Hematopoietic multipotent progenitor cell treated with erythropoietin and hydrocortisone succinate and interleukin-3 and kit ligand, for 4 days (in vitro differentiated cells): ENCODE measurements at places on chromosomes 7 and 10.

- DNase-seq = peak; percentile 1
These were observed 186.1 kb upstream of the ZWINT start for GRCh38 chr10:56547163-56547562.

GRCh38 chr10:79292891-79293746 lies 54.1 kb upstream of the PPIF start:
- peak; percentile 75 for DNase-seq

DNA sequence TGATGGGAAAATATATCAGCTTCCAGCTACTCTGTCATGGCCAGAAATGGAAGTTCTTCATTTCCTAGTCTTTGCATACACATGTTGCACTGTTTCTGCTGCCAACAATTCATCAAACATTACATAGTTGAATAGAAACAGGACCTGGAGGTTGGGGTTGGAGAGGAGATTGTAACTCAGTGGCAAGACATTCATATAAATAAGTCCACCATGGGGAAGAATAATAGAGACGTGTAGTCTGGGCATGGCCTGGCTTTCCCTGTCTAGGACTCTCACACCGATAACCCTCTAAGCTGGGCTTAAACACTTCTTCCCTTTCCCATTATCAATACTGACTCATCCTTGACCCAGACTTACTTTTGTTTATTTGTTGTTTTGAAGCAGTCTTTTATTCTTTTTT lies 155.7 kb downstream of the PLPP4 start:
- DNase-seq = no peak

DNA sequence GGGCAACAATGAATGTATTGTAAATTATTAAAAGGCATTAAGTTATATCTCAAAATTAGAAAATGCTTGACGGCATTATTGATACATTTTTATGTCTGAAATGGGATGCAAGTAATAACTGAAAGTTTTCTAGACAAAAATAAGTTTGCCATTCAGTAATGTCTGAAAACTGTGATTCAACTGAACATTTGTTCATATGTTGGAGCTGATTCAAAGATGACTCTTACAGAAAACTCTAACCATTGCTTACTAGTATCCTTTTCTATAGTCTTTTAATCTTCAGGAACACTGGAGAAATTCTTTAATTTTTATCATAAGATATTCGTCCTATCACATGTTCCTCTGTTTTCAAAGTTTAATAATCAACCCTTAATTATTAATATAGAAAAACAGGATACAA lies 71.1 kb upstream of the TFEC start:
- no peak for DNase-seq

DNA sequence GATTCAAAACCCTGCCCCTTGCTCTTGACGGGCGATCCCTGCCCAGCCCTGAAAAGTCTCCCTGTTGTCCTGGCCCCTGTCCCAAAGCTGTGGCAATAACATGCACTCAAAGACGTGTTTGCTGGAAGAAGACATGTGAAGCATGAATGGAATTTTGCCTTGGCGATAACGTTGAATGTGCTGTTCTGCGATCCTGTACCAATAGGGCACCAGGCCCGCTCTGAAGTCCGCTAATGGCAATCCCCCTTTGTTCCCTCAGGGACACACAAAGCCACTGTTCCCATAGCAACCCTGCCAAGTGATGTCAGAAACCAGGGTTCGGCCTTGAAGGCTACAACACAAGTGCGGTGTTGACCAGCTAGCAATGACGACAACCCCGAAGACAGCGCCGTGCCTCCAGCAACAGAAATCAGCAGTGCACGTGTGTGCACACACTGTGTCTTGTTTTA lies 284.6 kb downstream of the KLF6 start:
- DNase-seq = no peak

DNA sequence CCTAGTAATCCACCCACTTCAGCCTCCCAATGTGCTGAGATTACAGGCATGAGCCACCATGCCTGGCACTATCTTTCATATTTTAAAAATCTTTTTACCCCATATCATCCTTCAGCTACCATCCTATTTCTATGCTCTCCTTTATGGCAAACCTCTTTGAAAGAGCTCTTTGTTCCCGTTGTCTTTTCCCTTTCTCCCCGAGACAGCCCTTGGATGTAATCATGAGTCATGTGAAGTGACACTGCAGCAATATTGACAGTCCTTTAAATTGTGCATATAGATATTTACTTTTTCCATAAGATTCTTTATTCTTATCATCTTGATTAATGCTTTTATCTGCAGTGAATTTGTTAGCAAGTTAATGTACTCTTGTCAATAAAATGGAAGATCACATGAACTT lies 286.6 kb downstream of the ANKRD7 start:
- no peak for DNase-seq

DNA sequence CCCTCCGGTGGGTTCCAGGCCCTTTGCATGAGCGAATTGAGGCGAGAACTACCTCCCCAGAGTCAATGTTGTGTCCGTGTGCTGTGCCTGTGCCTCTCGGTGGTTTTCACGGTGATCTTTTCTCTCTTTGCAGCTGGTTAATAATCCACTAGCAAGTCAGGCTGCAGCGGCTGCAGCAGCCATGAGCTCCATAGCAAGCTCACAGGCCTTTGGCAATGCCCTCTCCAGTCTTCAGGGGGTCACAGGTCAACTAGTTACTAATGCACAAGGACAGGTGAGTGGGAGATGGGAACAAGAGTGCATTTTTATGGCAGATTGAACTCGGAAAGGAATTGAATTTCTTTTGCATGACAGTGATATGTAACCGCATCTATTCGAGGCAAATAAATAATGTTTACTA lies 159.7 kb upstream of the YAE1 start:
- no peak for DNase-seq

DNA sequence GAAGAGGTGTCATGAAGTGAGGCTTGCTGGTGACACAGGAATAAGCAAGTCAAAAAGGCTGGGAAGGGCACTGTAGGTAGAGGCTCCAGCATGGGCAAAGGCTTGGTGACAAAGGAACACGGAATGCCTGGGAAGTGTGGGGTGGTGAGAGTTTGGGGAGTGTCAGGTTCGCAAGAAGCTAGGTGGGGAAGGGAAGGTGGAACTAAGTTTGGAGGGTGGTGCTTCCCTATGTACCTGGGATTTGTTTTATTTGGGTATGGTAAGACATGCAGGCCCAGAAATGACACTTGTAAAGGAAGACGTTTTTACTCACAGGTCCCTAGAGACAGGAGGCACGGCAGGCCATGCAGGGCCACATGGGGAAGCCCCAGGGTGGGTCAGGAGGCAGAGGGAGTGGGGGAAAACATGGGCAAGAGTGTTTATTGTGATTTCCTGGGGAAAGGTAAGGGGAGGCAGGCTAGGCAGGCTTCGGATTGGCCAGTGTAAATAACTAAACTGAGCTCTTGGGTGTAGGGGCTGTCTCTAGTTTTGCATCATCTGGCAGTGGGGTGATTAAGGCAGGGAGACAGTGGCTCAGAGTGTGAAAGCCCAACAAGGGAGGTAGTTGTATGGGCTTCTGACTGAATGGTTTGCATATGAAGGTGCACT lies 52.1 kb downstream of the SH2D4B start:
- no peak for DNase-seq

GRCh38 chr7:51325261-51325676 lies 8.7 kb upstream of the COBL start:
- no peak for DNase-seq

DNA sequence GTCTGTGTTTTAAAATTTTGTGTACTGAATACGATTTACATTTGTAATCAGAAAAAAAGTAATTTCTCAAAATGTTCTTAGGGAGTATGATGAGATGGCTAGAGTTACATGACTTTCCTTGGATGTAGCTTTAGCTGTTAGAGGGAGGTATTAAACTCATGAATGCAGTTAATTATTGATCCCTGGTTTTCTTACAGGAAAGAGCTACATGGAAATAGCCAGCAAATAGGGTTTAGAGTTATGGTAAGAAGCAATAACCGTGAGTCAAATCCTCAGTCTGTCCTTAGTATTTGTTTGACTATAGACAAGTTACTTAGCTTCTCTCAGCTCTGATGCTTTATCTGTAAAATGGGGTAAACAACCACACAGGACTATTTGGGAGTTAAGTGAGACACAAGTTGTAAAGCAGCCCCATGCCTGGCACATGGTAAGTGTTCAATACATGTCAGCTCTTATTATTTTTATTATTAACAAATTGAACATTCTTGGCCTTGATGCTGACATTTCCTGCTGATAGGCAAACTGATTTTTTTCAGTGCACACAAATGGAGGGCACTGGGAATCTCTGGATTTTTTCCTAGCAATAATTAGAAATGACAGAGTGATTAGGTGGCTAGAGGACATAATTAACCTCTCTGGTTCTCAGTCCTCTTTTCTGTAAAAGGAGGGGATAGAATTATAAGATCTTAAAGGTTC lies 204.5 kb upstream of the PHYHIPL start:
- no peak for DNase-seq

DNA sequence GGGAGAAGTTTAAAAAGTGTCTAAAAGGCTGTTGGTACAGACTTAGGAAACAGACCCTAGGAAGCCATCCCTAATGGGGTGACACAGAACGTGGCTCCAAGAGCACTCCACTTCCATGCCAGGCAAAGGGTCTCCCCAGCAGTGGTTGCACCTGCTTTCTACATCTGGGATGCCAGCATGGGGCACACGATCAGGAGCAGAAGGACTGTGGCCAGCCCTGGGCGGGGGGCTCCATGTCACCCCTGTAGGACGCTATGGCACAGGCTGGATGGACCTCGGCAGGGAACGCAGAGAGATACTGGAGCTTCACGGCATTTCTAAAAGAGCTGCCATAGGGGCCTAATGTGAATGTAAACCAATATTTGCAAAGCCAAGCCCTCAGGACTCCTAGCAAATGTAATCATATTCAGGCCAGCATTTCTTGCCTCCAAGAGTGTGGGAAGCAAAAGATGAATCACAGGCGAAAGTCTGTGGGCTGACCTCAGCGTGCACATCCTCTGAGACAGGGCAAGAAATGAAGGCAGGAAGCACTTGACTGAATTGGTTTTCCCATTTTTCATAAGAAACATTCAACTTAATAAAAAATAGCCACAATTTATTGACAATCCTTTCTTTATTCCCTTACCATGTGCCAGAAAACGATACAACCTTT lies 93.9 kb downstream of the ATXN7L1 start:
- no peak for DNase-seq

DNA sequence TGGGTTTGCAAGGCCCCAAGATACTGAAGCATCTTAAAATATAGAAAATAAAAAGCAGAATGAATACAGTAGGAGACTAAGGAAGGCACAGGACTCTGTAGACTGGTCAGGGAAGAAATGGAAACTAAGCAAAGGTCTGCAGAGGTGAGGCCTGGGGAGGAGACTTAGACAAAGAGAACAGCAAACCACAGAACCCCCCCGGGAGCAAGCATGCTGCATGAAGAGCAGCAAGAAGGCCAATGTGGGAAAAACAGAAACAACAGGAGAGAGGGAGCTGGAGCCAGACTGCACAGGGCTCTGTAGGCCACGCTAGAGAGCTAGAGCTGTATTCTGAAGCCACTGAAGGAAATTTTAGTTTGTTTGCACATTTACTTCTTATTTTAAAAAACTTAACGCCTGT lies 45.7 kb upstream of the ARID5B start:
- DNase-seq = no peak

DNA sequence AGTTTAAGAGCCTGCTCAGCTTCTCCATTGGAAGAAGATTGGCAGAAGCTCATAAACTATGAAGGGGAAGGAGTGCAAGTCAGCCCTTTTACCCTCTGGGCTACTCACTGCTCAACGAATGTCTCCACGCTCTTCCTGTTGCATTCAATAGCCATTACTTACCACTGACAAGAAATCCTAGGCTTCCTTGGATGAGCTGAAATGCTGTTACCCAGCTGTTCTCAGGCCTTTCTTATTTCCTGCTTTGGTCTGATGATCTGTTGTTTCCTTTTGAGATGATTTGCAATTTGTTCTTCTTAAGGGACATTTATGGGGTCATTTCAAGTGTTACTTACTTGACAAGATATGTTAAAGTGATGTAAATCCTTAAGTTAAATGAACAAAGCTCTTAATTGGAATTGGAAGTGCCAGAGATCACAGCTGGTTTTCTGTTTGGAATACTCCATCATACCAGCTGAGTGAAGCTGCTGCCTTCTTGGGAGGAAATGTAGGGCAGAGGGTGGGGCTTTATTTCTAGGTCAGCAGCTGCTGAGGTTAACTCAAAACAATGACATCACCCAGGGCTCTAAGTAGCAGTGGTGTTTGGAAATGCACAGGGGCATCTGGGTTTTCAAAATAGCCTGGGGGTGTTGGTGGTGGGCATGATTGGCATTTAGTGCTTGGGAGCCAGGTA lies 170.0 kb downstream of the PRKCQ start:
- peak; percentile 41 for DNase-seq

GRCh38 chr7:68065581-68065980 lies 1068.9 kb downstream of the TYW1 start:
- no peak for DNase-seq

DNA sequence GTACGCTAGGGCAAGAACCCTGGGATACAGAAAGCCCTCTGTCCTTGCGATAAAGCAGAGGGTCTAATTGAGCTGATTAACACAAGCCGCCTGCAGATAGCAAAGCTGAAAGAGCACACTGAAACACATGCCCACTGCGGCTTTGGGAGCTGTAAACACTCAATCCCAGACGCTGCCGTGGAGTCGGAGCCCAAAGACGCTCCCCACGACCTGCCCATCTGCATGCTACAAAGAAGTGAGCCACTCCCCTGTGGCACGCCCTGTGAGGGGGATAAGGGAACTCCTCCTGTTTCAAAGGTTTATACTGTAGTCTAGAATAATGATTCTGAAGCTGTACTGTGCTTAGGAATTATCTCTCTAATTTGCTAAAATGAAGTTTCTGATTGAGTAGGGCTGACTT lies 985.6 kb upstream of the GHITM start:
- DNase-seq = no peak

DNA sequence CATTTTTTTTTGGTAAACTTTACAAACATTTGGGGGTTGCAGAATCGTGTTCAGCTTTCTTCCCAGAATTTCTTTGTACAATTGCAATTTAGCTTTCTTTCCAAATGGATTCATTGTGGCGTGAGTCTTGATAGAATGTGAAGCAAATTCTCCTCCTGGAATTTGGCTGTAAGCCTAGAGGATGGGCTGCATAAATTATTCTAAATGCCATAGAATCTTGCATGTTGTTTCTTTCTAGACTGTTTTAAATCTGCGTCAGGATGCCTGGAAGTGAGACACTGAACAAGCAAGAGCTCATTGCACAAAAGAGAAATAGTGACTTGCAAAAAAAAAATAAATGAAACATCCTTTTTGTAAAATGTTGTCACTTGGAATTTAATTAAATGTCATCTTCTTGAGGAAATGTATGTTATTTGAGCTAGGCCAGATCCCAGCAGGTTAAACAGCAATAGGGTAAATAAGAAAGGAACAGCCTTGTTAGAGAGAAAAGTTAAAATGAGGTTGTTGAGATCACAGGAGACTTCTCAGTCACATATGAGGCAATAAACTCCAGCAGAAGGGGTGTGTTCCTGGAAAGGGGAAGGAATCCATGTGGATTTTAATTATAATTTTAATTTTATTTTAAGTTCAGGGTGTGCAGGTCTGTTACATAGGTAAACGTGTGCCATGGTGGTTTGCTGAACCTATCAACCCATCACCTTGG lies 483.0 kb downstream of the PLXDC2 start:
- DNase-seq = no peak

GRCh38 chr7:2172311-2173188 lies 60.2 kb downstream of the MAD1L1 start:
- DNase-seq = no peak
